ENCODE measurements at places on chromosomes 5 and 9.

GRCh38 chr5:65880496-65881072, 45.8 kb upstream of the ERBIN start:
- DNase-seq = no peak

GRCh38 chr5:58077416-58077815, 382.5 kb downstream of the PLK2 start:
- DNase-seq = no peak

GRCh38 chr5:55604611-55605067, 69.9 kb upstream of the PLPP1 start:
- no peak for DNase-seq

GRCh38 chr5:173679909-173680630, 63.6 kb upstream of the BOD1 start:
- no peak for DNase-seq

DNA sequence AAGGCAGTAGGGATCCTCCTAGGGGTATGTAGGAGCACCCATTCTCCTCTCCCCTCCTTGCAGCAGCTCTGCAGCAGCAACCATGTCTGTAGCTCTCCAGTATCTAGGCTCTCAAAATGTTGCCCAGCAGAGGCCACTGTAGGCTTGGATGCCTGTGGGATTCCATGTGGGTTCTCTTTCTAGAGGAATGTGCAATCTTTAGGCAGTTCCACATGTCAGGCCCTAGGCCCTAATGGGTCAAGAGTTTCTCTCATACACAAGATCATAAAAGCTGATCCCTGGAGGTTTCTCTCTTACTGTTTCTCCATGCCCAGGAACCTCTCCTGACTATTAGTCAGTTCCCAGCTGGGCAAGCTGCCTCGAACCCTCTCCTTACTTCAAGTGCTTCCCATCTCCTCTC, 215.8 kb downstream of the FRMD3 start:
- DNase-seq = no peak
